Camera-type eye (tissue), 1 donor: ENCODE measurements at places on chromosomes 12 and 14. TPM values are rescaled to one million over a fixed set of nuclear protein-coding genes. Genes with fewer than 3 reads are reported as not detected.

The KRT75 gene
- 0.71 TPM for total RNA-seq

The OVCH1 gene
- 0.33 TPM for total RNA-seq

The PRR4 gene
- 11.7 TPM for total RNA-seq

The SPX gene
- total RNA-seq, result 6.8 TPM

The SSTR1 gene
- total RNA-seq, result 3.2 TPM

The RNASE2 gene
- not detected for total RNA-seq

The HSPB8 gene
- total RNA-seq, result 26.3 TPM

The VDR gene
- total RNA-seq, result 0.88 TPM

The CS gene
- 109 TPM for total RNA-seq

The MAP3K12 gene
- 34.0 TPM for total RNA-seq

The EFS gene
- total RNA-seq, result 33.1 TPM

The DENND5B gene
- 61.6 TPM for total RNA-seq

The ANO4 gene
- total RNA-seq, result 3.1 TPM

The SLC10A1 gene
- total RNA-seq, result not detected

The NFE2 gene
- total RNA-seq, result 3.7 TPM

The SLC25A47 gene
- total RNA-seq, result 0.22 TPM

The OASL gene
- total RNA-seq, result 0.33 TPM

The ANKS1B gene
- 83.8 TPM for total RNA-seq

The OS9 gene
- 250 TPM for total RNA-seq

The GPRC5D gene
- not detected for total RNA-seq

The SMCO3 gene
- total RNA-seq, result 7.9 TPM

The ADAM21 gene
- not detected for total RNA-seq
